Activated CD8-positive, alpha-beta memory T cell treated with anti-CD3 and anti-CD28 coated beads for 1 hour (primary cell): ENCODE measurements at places on chromosomes 3 and 15.
A peak's percentile ranks its signal among the peaks of the same experiment; 100 is the strongest.

GRCh38 chr15:69595009-69595791 is 142.6 kb downstream of the RPLP1 start:
- DNase-seq = no peak

GRCh38 chr3:30518181-30518864 is 88.1 kb upstream of the TGFBR2 start:
- DNase-seq = no peak

- DNase-seq = no peak
Measured at GRCh38 chr3:8822141-8822540, 52.7 kb upstream of the OXTR start.

DNA sequence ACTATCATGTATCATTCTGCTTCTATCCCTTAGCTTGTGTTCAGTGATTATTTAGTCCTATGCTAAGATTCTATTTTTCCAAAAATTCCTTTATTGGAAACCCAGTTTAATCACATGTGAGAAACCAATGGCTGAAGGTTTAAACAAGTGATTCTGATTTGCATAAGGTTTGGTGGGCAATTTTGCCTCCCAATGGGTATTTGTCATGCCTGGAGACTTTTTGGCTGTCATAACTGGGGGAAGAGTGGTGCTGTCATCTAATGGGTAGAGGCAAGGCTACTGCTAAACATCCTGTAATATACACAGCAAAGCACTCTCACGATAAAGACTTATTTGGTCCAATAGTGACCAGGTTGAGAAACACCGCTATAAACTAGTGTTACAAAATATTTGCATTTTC is 148.7 kb downstream of the ALCAM start:
- DNase-seq = no peak

GRCh38 chr3:29286478-29287240 is 5.8 kb downstream of the RBMS3 start:
- DNase-seq = no peak

DNA sequence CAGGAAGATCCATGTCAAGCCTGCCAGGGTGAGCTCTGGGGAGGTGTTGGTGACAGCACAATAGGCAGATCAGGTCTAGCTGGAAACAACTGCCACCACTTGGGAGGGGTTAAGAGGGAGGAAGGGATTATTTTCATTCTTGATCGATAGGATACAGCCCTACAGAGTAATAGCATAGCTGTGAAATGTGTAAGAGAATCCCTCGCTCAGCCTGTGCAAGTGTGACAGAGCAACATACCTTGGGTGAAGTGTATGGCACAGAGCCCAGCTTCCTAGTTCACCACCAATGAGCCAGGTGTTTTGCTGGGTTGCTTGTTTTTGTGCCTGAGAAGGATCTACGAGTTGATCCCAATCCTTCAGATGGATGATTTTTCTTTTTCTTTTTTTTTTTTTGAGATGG is 9.2 kb upstream of the DCUN1D1 start:
- no peak for DNase-seq

- DNase-seq = no peak
Measured at GRCh38 chr3:160695915-160696327, 19.0 kb downstream of the ARL14 start.

DNA sequence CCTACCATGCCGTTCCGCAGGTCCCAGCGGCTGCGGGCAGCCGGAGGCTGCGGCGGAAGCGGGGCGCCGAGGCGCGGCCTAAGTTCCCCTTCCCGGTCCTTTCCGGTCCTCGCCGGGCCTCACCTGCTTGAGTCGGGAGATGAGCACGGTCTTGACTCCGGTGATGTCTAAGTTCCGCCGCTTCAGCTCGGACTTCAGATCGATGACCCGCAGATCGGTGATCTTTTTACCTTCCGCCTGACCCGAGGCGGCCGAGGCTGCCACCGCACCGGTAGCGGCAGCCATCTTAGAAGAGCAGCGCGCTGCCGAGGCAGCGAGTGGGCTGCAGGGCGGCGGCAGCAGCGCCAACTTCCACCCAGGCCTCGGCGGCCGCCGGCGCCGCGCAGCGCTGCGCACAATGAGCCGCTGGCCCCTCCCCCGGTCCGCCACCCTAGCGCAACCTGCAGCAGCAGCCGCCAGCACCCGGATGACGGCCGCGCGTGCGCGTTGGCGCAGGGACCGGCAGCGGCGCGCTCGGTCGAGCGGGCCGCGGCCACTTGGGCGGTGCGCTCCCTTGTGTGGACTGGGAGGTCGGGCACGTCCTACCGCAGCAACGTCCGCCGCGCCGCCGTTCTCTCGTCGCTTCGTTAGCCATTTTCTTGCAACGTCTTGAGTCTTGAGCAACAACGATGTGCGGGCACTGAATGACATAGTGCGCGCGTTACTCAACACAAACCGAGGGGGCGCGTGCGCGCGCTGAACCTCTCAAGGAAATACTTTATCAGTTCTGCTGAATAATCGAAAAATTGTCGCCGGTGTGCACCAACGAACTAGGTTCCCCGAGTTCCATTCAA is at the start of gene SLTM:
TSS of gene SLTM (minus strand) at position 399 of the 833 bp plus-strand sequence. CDS start at position 285, 114 bp downstream.
- DNase-seq = peak; percentile 83
